ENCODE measurements at places on chromosomes 11 and 22. TPM values are rescaled to one million over a fixed set of nuclear protein-coding genes. Genes with fewer than 3 reads are reported as not detected.

TLCD5 gene
- total RNA-seq = 6.3 TPM

CDC42BPG gene
- total RNA-seq = 0.42 TPM

KDM4E gene
- not detected for total RNA-seq

OR5T1 gene
- total RNA-seq = not detected

IFT27 gene
- total RNA-seq = 30.5 TPM

C11orf97 gene
- total RNA-seq = not detected

GSTT4 gene
- not detected for total RNA-seq

All from endothelial cell of umbilical vein (primary cell).